ENCODE measurements at places on chromosomes 5 and 9.
A peak's percentile ranks its signal among the peaks of the same experiment; 100 is the strongest.

DNA sequence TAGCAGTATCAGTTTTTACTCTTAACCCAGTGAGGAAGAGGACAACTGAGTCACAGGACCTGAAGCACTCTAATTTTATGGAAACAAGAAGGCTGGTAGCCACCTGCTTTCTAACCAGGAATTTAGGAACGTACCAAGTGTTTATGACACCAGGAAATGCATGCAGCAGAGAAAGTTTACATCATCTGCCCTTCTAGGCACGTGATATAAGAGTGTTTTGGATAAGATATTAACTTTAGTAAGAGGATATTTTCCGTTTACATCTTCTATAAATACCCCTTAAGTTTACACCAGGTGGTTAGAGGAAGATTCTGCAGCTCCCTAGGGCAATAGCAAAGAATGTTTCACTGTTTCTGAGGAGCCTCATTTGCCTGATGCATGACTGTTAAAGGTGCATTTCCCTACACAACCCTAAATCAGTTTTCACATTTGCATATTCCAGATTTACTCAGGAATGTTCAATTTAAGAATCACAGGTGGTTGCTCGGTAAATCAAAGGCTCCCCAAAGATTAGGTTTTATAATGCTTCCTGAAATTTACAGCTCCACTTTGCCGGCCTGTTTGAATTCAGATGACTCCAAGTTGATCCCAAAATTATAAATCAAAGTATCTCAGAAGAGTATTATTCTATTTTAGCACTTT, 1.8 kb downstream of the TSC1 start:
- no peak for DNase-seq

DNA sequence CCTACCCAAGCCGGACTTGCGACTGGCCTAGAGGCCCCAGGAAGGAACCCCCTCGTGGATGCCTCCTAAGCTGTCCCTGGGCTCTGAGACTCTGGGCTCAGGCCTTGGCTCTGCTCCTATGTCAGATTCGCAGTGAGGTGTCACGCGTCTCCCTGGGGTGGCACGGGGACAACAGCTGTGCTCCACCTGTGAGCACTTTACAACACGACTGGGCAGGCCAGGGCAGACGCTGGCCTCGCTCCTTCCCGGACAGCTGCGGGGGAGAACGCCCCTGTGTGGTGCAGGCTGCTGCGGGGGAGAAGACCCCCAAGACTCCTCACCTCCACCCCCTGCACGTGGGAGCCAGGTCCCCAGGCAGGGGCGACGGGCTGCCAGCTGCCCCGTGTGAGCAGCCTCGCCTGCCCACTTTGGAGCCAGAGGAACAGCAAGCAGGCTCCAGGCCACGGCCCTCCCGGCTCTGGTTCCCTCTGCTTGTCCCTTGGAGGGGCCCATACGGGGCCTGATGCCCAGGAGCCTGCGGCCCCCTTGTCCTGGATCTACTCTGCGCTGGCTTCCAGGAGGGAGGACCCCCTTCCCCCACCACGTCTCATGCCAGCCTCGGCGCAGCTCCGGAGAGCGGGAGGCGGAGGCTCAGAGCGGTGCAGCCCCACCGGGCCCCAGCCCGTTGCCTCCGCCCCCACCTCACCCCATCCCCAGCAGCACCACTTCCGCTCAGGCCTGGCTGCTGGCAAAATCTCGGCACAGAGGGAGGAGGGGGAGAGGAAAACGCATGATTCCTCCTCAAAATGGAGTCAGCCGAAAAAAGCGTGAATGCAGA, 36.0 kb downstream of the SARDH start:
- peak; percentile 60 for DNase-seq

DNA sequence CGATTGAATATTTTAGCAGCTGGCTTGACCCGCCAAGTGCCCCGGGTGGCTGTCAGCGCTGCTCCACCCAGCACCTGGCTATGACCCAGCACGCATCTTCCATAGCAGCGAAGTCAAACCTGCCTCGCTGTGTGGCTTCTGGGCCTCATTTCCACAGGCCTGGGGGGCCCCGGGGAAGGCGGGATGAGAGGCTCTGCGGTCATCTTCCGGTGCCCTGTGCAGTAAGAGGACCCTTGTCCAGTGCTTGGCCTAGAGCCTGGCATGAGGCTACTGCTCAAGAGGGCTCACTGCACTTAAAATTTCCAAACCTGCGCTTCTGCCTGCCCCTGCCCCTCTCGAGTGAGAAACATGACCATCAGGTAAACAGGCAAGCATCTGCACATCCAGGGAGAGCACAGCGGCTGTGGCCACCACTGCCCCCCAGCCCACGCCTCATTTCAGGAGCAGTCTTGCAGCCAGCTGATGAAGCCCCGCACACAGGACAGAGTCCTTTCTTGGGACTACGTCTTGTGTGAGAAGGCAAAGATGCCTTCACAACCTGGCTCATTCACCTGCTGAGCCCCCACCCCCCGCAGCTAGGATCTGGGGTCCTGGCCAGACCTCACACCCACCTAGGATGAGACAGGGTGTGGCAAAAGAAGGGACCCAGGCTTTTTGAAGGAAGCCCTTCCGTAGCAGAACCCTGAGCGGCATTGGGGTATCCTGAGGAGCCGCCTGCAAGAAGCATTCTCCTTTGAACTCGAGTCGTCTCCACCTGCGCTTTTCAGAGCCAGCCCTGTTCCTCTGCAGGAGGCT, 69.5 kb upstream of the UNC5A start:
- DNase-seq: no peak

- no peak for DNase-seq
Observed at GRCh38 chr9:130763331-130764171, 70.0 kb downstream of the EXOSC2 start.

DNA sequence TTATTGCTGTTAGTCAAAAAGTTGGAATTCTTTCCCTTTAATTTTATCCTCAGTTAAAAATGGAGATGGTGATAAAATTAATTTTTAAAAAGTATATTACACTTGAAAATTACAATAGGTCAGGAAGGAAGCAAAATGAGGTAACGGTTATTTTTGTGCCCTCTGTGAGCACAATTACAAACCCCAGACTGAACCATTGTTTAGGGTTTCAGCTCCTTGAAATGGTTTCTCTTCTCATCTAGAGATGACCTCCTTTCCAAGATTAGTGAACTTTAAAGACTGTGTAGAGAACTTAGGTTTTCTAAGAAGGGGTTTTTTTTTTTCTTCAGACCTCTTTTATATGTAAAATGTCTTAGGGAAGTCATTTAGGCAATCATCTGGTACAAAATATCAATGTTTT, 126.2 kb upstream of the CHD1 start:
- no peak for DNase-seq

GRCh38 chr5:7676455-7676854, 174.5 kb downstream of the CFAP90 start:
- no peak for DNase-seq

DNA sequence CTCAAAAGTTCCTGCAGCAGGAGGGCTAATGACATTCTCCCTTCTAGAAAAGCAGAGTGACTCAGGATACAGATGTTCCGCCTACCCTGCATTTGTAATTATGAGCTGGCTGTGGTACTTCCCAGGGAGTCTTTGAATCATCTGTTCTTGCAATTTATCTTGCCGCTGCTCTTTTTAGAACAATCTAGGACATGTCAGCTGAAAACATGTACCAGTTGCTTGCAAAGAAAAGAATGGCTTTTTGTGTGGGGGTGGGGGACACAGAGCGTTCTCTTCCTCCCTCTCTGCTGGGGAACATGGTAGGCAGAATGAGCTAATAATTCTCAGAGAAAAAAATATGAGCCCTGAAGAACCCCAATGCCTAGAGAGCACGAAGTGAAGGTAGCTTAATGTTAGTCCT, 51.7 kb upstream of the TUT7 start:
- DNase-seq: no peak

DNA sequence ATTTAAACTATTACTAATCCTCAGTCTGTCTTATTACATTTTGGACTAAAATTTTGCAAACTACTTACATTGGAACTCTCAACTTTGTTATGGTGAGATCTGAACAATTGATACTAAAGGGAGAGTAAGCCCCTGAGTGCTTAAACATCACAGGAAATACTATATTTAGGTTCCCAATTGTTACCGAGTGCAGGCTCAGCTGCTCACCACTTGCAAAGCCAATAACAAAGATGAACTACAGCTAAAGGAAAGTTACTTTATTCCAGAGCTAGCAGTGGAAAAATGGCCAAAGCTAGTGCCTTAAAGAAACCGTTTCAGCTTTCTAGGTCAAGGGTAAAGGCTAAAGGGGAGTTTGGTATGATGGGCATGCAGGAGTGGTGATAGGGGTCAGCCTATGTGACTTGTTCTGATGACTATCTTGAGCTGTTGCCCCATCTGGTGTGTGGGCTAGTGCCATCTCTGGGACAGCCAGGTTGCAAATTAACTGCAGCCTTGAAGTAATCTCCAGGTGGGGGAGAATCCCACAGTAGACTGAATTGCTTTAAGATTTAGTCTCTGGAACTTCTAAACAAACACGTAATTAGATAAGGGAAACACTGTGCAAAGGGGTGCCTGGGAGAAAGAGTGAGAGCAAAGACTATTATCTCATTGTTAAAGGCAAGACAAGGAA, 7.8 kb upstream of the NDUFB6 start:
- no peak for DNase-seq

Data from stimulated activated CD4-positive, alpha-beta T cell treated with anti-CD3 and anti-CD28 coated beads, Interleukin-12 subunit alpha, Interleukin-12 subunit beta, amount 100 ng/mL, for 4 hours (primary cell).